RCC 7860 (cell line): ENCODE measurements at places on chromosomes 16 and 17.

GRCh38 chr16:1280783-1281182 lies 24.9 kb downstream of the TPSD1 start:
- DNase-seq, result no peak

- DNase-seq, result no peak
Measured at GRCh38 chr16:1781758-1782407, 488 bp downstream of the SPSB3 start.

DNA sequence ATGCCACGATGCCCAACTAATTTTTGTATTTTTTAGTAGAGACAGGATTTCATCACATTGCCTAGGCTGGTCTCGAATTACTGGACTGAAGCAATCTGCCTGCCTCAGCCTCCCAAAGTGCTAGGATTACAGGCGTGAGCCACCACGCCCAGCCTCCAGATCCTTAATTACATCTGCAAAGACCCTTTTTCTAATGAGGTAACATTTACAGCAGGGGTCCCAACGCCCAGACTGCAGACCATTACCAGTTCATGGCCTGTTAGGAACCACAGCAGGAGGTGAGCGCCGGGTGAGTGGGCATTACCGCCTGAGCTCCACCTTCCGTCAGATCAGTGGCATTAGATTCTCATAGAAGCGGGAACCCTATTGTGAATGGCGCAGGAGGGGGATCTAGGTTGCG lies 4.0 kb upstream of the RAB11FIP4 start:
- no peak for DNase-seq

GRCh38 chr16:84999200-84999599 lies 12.1 kb downstream of the ZDHHC7 start:
- DNase-seq, result no peak

DNA sequence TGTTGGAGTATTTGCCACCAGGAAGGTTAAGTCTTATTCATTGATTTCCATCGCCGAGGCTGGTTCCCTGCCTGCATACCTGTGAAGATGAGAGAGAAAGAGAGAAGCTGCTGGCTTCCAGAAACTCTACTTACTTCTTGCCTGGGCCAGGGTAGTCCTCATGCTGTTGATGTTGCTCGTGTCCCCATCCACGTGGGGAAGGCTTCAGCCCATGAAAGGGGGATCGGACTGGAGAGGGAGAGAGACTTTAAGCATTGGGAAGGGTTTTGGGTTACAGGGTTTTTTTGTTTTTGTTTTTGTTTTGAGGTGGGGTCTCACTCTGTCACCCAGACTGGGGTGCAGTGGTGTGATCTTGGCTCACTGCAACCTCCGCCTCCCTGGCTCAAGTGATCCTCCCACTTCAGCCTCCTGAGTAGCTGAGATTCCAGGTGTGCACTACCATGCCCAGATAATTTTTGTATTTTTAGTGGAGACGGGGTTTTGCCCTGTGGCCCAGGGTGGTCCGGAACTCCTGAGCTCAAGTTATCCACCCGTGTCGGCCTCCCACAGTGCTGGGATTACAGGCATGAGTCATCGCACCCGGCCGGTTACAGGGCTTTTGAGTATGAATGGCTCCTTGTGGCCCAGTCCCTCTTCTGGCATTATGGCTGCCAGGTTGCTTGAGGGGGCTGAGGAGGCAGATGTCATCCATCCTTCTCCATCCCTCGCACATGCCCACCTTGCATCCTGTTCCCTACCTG lies 26.6 kb downstream of the ITGB3 start:
- DNase-seq, result peak; percentile 97

DNA sequence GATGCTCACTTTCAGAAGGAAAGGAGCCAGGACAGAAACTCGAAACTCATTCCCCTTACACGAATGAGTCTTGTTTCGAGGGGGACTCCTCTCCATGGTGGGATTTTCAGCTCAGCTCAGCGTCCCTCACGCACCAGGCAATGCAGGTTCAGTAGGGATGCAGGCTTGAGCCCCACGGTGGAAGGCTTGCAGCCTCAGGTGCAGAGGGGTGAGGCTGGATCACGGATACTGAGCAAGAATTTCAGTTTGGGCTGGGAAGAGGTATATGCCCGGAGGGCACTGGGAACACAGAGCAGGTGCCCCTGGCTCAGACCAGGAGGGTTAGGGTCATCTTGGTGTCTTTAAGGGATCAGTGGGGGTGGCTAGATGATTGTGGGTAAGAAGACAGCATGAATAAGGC lies 344.9 kb upstream of the TNRC6C start:
- DNase-seq, result no peak

DNA sequence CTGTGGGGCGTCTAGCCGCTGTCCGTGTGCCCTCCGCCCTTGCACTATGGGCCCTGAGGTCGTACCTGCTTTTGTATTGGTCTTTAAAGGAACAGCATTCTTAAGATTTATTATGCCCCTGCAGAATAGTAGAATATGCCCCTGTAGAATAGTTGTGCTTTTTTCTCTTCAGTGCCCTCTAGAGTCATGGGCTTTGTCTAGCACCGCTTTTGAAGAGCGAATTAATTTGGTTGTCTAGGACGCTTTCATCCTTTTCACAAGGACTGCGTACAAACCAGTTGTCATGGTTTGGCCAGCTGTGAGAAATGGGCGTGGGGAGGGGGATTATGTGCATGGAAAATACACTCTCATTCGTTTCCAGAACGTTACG lies 621 bp downstream of the CEP95 start:
- peak; percentile 67 for DNase-seq

DNA sequence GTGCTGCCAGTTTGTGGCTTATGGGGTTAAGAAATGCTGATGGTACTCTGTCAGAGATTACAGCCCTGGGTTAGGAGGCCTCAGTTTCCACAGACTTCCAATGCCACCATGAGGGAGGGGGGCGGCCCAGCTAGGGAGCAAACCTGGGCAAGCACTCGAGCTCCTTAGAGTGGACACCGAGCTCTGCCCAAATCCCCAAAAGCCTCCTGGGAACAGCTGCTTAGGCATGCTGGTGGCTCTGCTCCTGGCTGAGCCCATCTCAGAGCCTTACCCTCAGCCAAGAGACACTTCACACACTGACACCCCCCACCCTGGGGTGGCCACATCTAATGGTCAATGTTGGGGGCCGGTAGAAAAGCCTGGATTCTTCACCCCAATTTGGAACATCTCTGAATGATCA lies 66.1 kb downstream of the C16orf78 start:
- no peak for DNase-seq

- no peak for DNase-seq
Measured at GRCh38 chr17:29585080-29585751, 4.2 kb downstream of the GIT1 start.

- DNase-seq, result peak; percentile 63
Measured at GRCh38 chr17:57622683-57623433, 122.2 kb downstream of the CCDC182 start.

DNA sequence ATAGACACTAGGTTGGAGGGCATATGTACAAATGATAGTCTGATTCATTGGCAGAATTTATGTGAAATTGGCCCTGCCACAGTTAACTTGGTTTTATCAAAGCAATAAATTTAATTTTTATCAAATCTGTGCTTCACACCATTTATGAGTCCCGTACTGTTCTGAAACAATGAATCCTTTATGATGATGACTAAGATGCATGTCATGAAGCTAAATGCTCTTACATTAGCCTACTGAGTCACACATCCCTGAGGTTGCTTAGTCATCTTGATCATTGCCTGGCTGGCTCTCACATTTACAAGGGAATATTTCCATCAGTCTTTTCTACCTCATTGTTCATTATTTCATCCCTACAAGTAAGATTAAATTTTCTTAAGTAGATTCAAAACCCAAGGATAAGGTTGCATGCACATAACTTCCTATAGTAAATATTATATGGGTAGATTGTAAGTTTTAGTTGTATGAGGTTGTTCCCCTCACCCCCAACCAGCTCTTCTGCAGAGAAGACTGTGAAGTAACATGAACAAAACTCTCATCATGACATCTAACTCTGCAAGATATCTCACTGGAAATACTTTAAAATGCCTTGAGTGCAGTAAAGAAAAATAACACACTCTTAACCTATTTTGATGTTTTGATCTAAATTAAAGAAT lies 170.7 kb downstream of the CYB561 start:
- DNase-seq, result peak; percentile 93

GRCh38 chr17:1446201-1446600 lies 9.8 kb downstream of the CRK start:
- DNase-seq, result no peak

GRCh38 chr16:80442779-80443178 lies 98.0 kb upstream of the DYNLRB2 start:
- DNase-seq, result no peak

- no peak for DNase-seq
Measured at GRCh38 chr17:40124279-40125141, 2.7 kb downstream of the MSL1 start.

- no peak for DNase-seq
Measured at GRCh38 chr16:88416686-88417085, 33.9 kb downstream of the ZNF469 start.

DNA sequence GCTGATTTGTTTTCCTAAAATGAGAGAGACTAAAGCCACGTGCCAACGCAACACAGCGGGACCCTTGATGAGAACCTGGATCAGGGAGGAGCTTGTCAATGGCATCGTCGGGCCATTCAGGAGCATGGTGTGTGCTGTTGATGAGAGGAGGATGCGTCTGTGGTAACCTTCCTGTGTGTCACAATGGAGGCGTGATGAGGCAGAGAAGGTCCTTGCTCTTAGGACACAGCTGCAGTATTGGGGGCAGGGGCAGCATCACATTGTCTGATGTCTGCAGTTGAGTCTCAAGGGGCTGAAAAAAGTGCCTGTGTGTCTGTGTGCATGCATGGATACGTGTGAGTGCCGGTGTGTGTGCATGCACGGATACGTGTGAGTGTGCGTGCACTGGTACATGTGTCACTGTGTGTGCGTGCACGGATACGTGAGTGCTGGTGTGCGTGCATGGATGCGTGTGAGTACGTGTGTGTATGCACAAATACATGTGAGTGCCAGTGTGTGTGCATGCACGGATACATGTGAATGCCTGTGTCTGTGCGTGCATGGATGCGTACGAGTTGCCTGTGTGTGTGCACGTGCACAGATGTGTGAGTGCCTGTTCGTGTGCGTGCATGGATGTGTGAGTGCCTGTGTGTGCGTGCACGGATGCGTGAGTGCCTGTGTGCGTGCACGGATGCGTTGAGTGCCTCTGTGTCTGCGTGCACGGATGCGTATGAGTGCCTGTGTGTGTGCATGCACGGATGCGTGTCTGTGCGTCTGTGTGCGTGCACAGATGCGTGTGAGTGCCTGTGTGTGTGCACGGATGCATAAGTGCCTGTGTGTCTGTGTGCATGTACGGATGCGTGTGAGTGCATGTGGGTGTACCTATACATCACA lies 39.3 kb downstream of the BAIAP2 start:
- no peak for DNase-seq

DNA sequence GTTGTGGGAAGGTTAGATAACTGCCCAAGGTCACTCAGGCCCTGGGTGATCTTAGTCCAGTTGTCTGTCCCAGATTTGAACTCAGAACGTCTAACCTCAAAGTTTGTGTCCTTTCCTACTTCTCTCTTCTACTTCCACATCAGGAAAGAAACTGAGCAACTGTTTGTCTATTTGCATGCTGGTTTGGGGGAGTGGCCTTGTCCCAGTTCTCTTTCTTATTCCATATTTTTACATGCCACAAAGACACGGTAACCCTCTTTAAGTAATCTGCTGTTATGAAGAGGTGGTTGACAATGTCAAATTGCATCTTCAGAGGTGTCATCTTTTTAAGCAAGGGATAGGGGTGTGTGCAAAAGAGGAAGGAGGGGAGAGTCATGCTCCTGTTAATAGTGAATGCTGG lies 432.5 kb downstream of the HS3ST3B1 start:
- DNase-seq, result no peak

DNA sequence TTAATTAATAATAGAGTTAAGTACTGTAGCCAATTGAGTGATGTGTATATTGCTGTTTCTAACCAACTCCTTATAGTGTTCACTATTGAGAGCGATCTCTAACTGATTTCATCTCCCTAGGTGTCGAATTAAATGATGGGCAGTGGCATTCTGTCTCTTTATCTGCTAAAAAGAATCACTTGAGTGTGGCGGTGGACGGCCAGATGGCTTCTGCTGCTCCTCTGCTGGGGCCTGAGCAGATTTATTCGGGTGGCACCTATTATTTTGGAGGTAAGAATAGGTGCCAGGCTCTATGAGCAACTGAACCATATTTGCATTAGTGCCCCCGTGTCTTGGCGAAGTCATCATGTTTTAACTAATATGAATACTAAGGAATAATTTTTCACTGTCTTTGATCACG lies 184.6 kb downstream of the CNTNAP4 start:
- no peak for DNase-seq

- no peak for DNase-seq
Measured at GRCh38 chr17:57046749-57047148, 38.3 kb upstream of the AKAP1 start.

- DNase-seq, result no peak
Measured at GRCh38 chr17:7122381-7122780, 7.8 kb upstream of the ASGR2 start.

GRCh38 chr17:72034000-72034399 lies 86.8 kb upstream of the SOX9 start:
- DNase-seq, result no peak

- no peak for DNase-seq
Measured at GRCh38 chr16:56700195-56700594, 17.9 kb downstream of the MT1X start.

DNA sequence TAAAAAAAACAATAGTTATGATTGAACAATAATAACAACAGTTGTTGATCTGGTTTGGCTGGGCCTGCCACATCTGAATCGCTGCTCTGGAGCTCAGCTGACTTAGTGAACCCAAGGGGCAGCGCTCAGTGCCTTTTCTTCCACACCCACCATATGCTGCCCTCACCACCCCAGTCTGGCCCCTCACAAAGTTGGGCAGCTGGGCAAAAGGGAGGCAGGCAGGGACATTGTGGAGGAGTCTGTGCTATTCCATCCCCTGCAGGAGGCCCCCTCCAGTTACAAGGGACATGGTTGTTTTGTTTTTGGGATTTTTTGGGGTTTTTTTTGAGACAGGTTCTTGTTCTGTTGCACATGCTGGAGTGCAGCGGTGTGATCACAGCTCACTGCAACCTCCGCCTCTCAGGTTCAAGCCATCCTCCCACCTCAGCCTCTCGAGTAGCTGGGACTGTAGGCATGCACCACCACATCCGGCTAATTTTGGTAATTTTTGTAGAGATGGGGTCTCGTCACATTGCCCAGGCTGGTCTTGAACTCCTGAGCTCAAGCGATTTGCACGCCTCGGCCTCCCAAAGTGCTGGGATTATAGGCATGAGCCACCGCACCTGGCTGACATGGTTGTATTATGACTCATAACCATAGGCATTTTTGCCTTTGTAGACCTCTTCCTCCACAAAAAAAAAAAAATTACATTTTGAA lies 8.6 kb upstream of the PECAM1 start:
- no peak for DNase-seq
